MM.1S (cell line): ENCODE measurements at places on chromosomes 3 and 15.

DNA sequence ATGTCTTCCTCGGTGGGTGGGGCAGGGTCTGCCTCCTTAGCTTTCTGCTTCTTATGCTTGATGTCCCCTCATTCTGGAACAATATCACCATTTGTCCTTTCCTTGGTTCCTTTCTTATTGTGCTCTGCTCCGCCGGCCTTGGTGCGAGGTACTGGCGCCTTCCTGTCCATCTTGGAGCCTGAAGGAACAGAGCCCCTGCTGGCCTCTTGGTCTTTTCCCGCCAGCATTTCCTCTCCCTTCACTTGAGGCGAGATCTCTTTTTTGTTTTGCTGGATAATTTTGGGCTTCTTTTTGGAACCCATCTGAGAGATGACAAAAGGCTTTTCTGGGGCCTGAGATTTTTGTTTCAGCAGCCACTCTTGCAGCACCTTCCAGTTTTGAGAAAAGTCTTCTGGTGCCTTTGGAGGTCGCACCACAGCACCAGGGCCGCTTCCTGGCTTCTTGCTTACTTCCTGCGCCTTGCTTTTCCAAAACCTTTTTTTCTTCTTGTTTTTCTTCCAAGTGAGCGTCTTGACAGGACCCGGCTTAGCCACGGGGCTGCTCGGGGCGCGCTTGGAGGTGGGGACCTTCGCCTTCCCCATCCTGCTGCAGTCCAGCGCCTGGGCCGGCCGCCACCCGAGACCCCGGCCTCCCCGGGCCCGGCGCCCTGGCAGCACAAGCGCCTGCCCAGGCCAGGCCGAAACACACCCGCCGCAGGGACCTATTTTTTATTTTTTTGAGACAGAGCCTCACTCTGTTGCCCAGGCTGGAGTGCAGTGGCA lies 127.1 kb downstream of the KLF13 start:
- DNase-seq = no peak

DNA sequence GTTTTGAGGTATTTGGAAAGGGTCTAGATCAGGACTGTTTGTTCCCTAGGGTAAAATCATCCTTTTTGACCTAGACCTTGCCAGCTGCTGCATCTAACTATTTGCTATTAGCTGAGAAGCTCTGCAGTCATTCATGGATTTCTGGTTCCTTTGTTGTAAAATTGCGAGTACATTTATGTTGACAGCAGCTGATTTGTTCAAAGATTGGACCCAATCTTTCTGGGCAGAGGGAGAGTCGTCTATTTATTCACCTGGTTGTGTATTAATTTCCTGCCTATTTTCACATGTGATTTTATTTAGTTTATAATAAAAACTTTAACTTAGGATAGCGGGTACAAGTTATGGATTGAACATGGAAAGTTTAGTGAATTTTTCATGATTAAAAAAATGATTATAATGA lies 236.3 kb downstream of the CNTN4 start:
- DNase-seq = no peak

- DNase-seq = no peak
Observed at GRCh38 chr3:184953401-184953800, 141.4 kb downstream of the VPS8 start.

DNA sequence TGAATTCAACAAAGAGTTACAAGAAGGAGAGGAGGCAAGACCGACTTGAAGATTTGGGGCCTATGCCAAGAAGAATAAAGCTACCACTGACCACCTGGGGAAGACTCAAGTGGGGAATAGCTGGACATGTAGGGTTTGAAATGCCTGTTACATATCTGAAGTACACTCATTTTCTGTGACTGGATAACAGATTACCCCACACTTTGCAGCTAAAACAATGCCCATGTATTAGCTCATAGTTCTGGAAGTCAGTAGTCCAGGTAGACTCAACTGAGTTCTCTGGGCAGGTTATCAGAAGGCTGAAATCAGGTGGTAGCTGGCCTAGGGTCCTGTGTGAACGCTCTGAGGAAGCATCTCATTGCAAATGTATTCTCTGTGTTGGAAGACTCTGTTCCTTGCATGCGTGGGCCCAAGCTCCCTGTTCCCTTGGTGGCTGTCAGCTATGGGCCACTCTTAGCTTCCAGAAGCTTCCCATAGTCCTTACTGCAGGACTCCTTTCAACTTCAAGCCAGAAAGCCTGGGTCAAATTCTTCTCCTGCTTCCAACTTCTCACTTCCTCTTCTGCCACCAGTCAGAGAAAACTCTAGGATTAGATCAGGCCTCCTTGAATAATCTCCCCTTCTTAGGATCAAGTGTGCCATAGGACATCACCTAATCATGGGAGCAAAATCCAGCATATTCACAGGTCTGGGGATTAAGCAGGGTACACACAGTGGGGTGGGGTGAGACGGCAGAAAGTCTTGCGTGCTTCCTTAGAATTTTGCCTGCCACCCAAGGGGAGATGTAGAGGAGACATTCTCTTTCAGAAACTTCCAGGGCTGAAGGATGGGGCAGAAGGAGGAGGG lies 187.8 kb downstream of the SHQ1 start:
- DNase-seq = no peak

GRCh38 chr3:50177346-50177745 lies 14.1 kb upstream of the GNAT1 start:
- DNase-seq = no peak

DNA sequence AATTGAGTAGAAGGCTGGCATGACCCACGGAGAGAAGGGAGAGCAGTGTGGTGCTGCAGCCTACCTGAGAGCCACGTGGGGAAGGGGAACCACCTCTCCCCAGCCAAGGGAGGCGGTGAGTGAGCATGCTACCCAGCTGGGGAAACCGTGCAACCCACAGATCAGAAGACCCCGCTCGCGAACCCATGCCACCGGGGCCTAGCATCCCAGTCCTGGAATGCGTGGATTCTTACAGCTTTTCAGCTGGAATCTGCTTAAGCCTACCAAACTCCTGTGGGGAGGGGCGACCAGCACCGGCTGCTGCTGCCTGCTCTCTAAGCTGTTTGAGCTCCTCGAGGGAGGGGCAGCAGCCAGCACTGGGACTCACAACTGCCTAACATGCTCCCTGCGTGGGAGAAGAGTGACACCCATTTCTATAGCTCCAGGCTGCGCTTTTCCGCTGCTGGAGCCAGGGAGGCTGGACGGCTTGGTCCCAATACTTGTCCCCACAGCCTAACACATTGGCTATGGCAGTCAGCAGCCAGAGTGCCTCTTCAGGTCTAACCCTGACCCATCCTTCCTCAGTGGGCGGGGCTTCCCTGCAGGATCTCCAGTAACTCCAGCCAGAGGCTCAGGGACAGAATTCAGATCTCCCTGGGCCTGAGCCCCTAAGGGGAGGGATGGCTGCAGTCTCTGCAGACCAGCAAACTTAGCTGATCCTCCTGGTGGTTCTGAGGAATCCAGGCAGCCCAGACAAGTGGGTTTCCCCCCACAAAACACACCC lies 20.0 kb upstream of the TEX55 start:
- DNase-seq = no peak
